ENCODE measurements at places on chromosomes 4 and X.

- DNase-seq = no peak
Measured at GRCh38 chr4:79022529-79022928, 83.3 kb upstream of the PAQR3 start.

DNA sequence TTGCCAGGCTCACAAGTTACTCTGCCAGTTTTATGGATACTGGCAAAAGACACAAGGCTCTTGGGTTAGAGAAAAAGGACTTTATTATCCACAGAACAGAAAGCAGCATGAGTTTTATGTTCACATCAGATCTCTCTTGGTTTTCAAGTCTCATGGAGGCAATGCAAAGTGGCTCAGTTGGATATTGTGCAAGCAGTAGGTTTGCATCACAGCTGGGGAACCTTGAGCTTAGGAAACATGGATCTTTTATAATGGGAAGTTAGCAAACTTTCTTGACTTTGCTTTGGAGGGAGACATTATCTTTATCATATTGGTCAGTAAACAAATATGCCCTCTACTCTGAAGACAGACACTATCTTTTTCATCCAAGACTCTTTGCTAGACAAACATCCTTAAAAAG lies 109.2 kb upstream of the GRPR start:
- no peak for DNase-seq

DNA sequence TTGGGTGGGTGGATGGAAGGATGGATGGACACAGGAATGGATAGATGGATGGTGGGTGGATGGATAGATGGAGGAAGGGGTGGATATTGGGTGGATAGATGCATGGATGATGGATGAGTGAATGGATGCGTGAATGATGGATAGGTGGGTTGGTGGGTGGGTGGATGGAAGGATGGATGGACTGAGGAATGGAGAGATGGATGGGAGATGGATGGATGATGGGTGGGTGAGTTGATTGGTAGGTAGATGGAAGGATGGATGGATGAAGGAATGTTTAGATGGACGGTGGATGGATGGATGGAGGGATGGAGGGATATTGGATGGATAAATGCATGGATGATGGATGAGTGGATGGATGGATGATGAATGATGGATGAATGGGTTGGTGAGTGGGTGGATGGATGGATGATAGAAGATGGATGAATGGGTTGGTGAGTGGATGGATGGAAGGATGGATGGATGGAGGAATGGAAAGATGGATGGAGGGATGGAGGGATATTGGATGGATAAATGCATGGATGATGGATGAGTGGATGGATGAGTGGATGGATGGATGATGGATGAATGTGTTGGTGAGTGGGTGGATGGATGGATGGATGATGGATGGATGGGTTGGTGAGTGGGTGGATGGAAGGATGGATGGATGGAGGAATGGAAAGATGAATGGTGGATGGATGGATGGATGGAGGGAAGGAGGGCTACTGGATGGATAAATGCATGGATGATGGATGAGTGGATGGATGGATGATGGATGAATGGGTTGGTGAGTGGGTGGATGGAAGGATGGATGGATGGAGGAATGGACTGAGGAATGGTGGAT lies 50.4 kb upstream of the GRPEL1 start:
- DNase-seq = no peak

DNA sequence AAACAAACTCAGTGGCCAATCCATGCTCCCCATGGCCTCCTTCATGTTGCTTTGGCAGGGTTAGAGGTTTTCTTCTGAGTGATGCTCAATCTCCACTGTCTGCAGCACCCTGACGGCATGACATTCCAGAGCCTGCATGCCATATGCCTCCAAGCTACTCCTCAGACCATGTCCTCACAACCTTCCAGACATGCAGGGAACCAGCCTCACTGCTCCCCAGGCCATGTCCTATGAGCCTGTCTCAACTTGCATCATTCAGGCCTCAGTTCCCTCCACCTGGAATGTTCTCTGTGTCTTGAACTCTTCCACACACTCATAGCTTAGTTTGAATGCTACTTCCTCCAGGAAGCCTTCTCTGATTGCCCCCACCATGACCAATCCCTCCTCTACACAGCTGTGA lies 18.8 kb downstream of the PROM1 start:
- DNase-seq = no peak

- no peak for DNase-seq
Measured at GRCh38 chr4:141459020-141459419, 177.4 kb upstream of the IL15 start.

DNA sequence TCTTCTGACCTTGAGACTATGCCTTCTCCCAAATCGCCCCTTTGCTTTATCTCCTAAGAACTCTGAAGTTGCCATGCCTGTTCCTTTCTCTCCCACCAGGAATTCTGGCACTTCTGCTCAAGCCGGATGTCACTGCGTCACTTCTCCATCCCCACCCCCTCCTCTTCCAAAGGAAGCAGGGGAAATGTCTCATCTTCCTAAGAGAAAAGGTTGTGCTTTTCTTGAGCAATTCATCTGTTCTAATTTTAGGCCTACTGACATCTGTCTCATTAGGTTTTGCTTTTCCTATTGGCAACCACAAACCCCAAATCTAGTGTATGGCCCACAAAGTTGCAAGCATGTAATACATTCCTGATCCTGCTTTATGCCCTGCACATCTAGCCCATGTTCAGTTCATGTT lies 163.1 kb upstream of the PLAC1 start:
- DNase-seq = no peak

- DNase-seq = no peak
Measured at GRCh38 chr4:54961357-54961975, 163.9 kb downstream of the KDR start.

DNA sequence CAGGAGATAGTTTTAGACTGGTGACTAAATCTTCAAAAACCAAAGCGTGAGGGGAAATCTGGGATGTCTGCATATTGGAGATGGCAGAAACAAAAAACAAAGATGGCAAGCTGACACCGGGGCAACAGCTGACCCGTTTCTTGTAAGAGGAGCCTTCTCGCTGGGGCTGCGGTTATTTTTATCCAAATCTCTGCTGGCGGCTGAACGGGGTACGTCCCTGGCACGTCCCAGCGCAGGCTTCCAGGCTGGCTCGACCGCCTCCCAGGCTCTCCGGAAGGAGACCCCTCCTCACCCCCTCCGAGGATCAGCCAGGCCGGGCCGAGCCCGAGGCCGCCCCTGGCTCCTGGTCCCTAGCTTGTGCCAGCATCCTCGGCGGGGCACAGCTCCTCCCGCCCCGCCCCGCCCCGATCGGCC lies 403 bp downstream of the SGCB start:
- DNase-seq = peak; percentile 75

- DNase-seq = no peak
Measured at GRCh38 chr4:2437475-2438215, 18.9 kb downstream of the CFAP99 start.

DNA sequence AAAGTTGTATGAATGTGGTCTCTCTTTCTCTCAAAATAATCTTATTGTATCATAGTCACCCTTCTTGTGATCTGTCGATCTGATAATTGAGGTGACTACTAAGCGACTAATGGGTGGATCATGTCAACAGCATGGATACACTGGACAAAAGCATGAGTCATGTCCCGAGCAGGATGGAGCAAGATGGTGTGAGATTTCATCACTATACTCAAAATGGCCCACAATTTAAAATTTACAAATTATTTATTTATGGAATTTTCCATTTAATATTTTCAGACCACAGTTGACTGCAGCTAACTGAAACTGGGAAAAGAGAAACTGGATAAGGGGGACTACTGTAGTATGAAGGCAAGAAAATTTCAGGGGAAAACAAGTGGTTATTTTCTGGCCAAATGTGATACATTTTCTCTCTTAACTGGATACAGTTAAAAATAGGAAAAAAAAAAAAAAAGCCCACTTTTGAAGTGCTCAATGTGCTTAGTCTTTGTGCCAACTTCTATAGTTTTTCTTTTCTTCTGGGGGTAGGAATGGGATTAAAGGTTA lies 25.3 kb downstream of the FAM241A start:
- peak; percentile 17 for DNase-seq

DNA sequence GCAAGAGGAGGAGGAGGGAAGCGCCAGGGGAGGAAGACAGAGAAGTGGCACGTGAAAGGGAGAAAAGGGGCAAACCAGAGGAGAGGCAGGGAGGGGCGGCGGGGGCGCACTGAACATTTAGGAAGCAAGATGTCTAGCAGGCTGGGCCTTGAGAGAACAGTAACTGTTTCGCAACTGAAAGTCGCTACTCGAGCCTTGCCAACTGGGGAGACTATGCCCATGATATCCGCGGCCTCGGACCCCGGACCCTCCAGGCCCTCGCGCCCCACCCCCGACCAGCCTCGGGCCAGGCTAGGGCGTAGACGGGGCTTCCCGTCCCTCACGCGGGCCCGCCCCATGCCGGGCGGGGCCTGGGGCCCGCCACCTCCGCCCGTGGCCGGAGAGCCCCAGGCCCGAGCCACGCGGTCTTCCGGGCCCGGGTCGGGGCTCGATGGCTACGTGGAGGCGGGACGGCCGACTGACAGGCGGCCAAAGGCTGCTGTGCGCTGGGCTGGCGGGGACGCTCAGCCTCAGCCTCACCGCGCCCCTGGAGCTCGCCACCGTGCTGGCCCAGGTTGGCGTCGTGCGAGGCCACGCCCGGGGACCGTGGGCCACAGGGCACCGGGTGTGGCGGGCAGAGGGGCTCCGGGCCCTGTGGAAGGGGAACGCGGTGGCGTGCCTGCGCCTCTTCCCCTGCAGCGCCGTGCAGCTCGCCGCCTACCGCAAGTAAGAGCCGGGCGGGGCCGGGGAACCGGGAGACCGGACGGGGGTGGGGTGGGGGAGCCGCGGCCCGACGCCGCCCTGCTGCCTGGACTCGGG lies at the start of gene SLC25A43:
SLC25A43 (plus strand) TSS at position 363 of the 798 bp plus-strand sequence; CDS start at position 431, 68 bp downstream.
- DNase-seq = peak; percentile 12

DNA sequence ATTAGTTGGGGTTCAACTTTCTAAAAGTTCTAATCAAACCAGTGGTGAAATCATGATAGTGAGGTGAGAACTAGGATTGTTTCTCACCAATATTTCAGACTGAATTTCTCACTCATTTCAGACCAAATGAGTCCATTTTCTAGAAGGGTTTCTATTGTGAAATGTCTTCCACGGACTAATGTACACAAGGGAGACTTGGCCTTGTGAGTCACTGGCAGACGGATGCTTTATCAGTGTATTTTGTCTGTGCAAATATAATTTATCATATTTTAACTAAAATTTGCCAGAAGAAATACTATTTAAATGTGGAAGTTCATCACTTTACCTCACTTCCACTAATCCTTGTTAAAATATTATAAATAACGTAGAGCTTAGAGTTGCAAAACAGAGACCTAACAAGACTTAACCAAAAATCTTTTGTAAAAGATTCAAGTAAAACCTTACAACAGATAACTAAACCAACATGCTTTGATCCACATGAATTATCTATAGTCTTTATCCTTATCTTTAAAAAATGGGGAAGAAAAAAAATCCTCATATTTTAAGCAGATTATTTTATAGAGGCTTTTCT lies 506.0 kb upstream of the FAM241A start:
- no peak for DNase-seq

- DNase-seq = no peak
Measured at GRCh38 chr4:169179609-169180521, 90.9 kb downstream of the SH3RF1 start.

DNA sequence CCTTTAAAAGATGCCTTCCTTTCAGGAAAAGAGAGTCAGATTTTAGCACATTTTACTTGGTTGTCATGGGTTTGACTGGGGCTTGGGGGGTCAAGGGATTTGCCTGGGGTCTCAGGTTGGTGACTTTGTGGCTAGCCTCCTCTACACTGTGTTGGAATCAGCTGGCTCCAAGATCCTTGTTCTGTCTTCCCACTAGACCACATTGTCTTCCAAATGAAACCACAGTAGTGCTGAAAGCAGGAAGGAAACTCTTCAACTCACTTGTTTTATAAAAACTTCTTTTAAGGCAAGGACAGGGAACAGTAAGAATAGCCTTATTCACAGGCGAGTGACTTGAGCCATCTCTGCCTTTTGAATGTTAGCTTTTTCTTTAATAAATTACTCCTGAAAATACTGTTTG lies 37.0 kb upstream of the OTUD4 start:
- no peak for DNase-seq

DNA sequence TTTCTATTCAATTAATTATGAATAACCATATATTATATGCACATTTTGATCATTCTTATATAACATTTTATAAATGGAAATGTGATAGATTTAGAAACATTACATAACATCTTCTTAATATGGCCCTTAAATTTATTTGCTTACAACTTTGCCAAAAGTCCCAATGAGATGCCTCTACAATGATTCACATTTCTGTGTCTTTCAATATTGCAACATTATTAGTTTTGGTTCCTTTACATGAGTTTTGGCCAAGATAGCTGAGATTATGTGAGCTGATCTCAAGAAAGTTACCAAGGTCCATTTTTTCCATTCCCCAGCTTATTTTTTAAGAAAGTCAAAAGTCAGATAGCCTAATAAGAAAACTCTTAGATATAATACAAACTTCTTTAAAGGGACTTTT lies 361.2 kb downstream of the PCDH7 start:
- DNase-seq = no peak

GRCh38 chrX:85907316-85907715 lies 140.0 kb downstream of the CHM start:
- DNase-seq = no peak
